ENCODE measurements at places on chromosomes 13 and 19. TPM values are rescaled to one million over a fixed set of nuclear protein-coding genes. Genes with fewer than 3 reads are reported as not detected.

Gene KLK11
- total RNA-seq: 0.25 TPM

- DNase-seq: no peak
Measured at GRCh38 chr13:72217142-72217541, 350.1 kb upstream of the DACH1 start.

- no peak for DNase-seq
Measured at GRCh38 chr19:36363845-36364244, 15.2 kb downstream of the ZFP14 start.

Gene SELENOV
- total RNA-seq: not detected

Gene ZNF846
- total RNA-seq: 6.6 TPM

DNA sequence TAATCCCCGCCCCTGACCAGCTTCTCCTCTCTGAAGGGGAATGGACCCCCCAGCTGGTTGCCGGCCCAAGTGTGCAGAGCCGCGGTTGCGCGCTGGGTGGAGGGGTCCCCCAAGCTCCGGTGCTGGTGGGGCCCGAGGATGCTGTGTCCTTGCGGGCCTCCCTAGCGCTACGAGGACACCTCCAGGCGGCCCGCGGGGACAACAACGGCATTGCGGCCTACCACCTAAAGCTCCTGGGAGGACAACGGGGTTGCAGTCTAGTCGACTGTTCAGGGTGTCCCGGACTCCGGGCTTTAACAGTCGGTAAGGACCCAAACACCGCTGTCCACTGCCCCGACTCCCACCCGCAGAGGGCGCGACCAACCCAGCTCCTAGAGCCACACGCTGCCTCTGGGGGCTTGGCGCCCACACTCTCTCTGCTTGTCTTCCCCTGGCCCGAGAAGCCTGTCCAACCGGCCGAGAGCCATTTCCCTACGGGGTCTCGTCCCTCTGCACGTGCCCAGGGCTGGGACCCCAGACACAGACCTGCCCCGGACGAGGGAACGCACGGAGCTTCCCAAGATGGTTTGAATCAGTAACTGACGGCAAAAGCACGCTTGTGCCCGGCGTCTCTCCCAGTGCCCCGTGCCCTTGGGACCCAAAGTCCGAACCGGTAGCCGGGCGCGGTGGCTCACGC lies 927 bp upstream of the SDHAF1 start:
- peak; percentile 40 for DNase-seq

GRCh38 chr13:46053162-46054012 lies 841 bp upstream of the ZC3H13 start:
- no peak for DNase-seq

DNA sequence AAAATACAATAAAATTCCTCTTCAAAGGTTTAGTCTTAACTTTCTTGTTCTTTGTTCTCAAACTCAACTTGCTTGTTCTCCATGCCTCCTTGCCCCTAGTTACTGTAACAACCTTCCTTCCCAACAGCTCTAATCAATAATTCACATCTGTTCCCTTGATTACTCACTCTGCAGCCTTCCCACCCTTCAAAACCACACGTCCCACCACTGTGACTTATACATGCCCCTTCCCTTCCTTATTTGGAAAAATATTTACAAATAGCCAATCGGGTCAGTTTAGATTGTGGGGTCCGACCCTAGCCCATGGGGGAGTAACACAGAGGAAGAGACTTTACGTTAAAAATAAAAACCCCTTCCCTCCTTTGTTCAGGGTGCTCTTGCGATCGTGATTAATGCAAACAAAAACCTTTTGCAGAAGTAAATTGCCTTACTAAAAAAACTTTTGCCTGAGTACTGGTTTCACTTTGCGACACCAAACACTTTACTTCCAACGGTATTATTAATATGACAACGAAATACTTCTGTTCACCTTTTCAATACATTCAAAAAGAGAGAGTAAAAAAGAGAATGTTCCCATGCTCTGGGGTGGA lies 512 bp upstream of the ZNF93 start:
- no peak for DNase-seq

DNA sequence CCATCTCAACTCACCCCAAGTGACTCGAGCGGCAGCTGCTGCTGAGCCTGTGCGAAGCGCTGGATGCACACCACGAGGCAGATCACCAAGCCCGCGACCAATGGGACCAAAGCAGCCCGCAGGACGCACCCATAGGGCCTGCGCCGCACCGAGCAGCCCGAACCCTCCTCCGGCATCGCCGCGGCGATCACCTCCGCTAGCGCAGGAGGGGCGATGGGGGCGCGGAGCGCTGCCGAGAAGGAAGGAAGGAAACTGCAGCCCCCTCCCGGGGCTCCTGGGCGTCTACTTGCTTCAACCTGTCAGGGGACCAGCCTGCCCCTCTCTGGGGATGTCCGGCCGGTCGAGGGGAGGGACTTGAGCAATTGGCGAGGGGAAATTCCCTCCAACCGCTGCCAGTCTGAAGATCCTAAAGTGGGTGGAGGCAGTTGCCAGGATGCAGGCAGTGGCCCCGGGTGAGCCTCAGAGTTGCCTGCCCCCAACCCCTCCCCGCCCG lies at the start of gene CD70:
CD70 (minus strand) TSS at position 324 of the 493 bp plus-strand sequence; CDS start at position 176, 148 bp downstream.
- no peak for DNase-seq

Gene ZNF560
- total RNA-seq: not detected

Gene DCUN1D2
- total RNA-seq: 6.9 TPM

- no peak for DNase-seq
Measured at GRCh38 chr19:34075661-34076091, 96.6 kb upstream of the LSM14A start.

Gene PDE4A
- 1.1 TPM for total RNA-seq

- DNase-seq: no peak
Measured at GRCh38 chr13:85565652-85566051, 233.6 kb downstream of the SLITRK6 start.

- no peak for DNase-seq
Measured at GRCh38 chr13:40780822-40781401, 8.5 kb upstream of the SLC25A15 start.

Gene GARIN5A
- total RNA-seq: 0.42 TPM

- no peak for DNase-seq
Measured at GRCh38 chr13:80695841-80696240, 354.9 kb upstream of the SPRY2 start.

GRCh38 chr19:16564842-16565241 lies 7.4 kb downstream of the SLC35E1 start:
- no peak for DNase-seq

Gene GRIK5
- 0.42 TPM for total RNA-seq

DNA sequence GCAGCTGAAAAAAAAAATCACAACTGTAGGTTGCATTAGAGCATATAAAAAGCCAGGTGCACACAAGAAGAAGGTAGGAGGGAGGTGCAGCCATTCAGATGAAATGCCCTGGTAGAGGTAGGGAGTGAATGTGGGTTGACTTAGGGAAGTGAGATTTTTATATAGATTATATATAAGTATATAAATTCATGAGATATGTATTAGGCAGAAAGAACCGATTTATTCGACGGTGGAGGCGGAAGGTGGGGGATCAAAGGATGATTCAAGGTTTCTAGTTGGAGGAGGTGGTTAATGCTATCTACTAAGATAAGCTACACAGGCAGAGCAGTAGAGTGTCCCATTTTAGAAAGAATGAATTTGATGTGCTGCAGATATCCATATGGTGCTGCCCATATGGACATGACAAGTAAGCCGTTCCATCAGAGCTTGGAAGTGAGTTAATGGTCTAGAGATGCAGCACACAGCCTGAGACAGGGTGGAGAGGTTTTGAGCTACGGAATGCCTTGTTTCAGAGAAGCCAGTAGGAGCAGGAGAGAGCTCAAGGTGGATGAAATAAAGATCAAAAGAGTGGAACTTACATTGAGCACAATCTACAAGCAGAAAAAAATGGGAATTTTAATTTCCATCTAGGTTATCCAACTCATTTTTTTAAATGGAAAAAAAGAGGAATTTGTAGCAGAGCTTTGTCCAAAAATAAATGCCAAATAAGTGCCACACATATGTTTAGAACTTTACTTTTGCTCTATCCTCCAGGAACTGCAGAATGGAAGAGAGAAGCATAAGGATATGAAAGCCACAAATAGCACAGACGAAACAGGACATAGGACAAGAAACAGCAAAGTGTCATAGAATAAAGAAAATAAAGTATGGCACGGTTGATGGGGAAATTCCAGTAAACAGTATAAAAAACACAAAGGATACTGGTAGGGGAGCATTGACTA lies 177.3 kb downstream of the PCDH9 start:
- DNase-seq: no peak

- DNase-seq: no peak
Measured at GRCh38 chr13:25874907-25875306, 176.9 kb downstream of the SHISA2 start.

DNA sequence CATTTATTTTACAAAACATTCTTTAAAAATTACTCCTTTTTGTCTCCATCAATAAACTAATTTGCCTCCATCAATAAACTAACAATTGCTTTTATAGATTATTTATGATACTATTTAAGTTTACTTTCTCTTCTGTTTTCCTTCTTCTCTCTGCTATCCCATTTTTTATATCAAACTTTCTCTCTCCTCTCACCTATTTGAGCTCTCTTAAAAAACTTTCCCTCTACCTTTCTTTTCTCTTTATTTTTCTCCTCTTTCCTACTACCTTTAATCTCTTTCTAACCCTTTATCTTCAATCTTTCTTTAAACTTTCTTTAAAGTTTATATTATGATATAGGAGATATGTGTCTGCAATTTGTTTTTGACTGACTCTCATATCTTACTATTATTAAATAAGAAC lies 566.4 kb downstream of the DACH1 start:
- no peak for DNase-seq

- DNase-seq: no peak
Measured at GRCh38 chr19:41587101-41587837, 11.3 kb downstream of the CEACAM21 start.

GRCh38 chr19:33818411-33818810 lies 21.7 kb downstream of the KCTD15 start:
- DNase-seq: peak; percentile 27

GRCh38 chr19:13005861-13006370 lies 10.6 kb downstream of the NFIX start:
- no peak for DNase-seq

DNA sequence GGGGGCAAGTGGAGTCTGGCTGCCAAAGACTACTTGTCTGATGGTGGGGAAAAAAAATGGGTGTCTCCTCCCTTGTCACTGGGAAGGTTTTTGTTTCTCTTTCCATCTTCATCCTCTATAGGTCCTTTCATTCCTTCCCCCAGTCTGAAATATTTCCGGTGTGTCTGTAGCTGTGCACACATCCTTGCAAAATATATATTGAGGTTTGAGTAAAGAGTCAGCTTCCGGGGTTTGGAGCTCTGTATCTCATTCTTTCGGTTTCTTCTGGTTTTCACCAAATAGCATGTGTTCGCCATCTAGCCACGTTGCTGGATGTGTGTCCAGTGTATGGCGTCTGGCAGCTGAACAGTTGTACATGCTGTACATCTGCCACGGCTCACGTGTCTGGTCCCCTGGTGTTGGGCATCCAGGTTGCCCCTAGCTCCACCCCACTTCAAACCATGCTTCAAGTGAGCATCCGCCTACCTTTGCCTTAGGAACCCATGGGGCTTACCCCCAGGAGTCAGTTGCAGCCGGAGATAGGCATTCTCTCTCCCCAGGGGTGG lies 142.2 kb downstream of the SIPA1L3 start:
- DNase-seq: no peak

DNA sequence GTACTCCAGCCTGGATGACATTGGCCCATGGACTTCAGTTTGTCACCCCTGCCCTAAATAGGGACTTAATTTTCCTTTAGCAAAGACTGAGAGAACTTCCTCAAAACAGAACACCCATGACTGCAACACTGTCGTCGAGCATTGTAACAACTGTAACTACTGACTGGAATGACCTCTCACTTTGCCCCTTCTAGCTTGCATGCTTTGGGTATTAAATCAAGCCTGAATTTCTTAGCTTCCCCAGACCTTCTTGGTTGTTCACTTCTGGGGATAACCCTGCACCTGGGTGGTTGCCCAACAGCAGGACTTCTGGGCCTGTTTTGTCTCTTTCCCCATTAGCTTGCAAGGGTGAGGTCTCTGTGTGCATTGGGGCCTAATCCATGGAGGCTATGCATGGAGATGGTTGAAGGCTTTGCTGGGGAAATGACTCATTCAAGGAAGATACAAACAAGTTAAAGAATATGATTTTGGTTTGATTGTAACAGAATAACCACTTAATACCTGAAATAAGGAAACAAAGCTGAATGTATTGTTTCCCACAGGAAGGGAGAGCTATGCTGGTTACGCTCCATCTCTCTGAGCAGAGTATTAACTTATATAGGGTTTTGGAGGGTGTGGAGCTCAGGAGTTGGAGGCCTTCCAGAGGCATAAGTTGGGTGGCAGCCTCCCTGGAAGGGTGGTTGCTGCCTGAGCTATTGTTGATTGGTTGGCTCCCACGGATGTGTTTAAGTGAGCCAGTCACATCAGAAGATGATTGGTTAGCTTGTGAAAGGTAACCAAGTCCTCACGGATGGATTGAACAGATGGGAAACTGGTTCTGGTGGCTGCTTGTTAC lies 34.7 kb upstream of the UBAC2 start:
- no peak for DNase-seq

Gene TNFSF9
- 0.08 TPM for total RNA-seq

GRCh38 chr13:69545551-69545950 lies 562.1 kb upstream of the ATXN8OS start:
- no peak for DNase-seq

DNA sequence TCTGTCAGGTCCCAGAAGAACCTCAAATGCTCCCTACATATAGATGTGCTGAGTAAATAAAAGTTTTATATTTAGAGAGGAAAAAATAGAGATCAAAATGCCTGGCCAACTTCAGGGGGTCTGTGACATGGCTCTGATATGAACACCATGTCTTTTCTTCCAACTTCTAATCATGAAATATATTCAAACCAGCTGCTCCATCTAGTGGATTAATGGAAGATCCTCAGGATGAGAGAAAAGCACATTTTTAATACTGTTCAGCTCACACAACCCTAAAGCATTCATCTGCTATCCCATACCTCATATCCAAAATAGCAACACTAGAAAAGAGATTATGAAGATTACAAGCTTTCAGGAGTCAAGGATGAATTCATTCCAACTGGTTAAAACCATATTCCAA lies 56.0 kb upstream of the DOCK9 start:
- no peak for DNase-seq

DNA sequence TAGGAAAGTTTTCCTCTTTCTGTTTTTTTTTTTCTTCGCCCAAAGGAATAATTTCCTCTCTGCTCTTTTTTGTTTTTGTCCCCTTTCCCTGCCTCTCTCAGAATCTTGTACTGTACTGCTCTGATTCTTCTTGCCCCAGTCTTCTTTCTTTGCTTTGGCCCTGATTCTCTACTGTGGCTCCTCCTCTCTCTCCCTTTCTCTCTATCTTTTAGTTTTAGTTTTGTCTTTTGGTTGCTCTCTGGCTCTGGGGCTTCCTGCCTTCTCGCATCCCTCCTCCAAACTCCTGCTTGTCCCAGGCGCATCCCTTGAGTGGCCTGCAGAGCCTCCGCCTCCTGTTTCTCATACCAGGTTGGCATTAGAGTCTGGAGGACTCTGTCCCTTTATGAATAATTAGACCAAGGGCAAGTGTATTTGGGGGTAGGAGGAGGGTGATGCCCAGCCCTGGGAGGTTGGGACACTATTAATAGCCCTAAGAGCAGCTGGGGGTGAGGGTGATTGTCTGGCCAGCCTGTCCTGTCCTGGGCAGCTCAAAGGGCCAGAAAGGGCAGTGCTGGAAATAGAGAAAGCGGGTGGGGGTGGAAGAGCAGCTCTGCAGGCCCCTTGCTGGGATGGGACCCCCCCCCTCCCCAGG lies 39.1 kb downstream of the LYL1 start:
- no peak for DNase-seq
